Nucleus accumbens (tissue), 56 donors: ENCODE measurements at places on chromosomes 1 and 21.

DNA sequence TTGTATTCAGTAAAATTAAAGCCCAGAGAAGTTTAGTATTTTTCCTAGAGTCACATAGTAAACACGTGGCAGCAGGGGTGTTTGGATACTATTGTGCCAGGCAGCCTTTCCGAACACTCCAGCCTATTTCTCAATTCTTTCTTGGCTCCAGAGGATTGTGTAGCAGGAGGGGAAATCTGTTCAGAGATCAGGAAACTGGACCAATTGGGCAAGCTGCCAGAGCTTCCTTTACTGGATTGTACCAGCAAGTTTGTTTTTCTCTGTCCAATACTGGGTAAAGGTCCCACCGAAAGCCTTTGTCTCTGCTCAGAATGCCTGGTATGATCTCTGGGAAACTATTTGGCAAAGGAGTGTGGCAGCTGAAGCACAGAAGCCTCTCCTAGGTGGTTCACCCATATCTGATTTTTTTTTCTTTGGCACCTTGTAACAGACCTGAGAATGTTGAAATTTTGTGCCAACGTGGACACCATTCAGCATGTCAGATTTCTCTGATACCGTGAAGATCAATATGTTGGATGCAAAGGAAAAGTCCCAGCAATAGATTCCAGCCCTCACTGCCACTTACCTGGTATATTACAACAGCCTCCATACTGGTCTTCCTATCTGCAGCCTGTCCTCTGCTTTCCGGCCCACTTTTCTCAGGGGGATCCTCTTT is 126.2 kb downstream of the FGGY start:
- peak; percentile 17 for DNase-seq

- no peak for DNase-seq
Measured at GRCh38 chr1:168134132-168134531, 2.6 kb downstream of the GPR161 start.

DNA sequence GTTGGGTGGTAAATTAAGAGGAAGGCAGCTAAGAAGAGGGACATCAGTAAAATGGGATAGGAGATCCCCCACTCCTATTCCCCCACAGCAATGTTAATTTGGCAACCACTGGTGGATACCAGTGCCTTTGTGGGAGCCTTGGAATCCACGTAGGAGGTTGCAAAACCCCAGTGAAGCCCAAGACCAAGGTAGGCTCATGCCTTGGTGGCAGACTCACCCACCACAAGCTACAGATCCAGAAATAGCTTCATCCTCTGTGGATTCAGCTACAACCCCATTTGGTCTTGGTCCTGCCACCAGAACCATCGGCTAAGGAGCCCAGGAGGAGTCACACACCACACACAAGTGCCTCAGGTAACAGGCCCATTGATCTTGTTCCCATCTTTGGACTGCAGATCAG is 21.0 kb downstream of the VTCN1 start:
- no peak for DNase-seq

DNA sequence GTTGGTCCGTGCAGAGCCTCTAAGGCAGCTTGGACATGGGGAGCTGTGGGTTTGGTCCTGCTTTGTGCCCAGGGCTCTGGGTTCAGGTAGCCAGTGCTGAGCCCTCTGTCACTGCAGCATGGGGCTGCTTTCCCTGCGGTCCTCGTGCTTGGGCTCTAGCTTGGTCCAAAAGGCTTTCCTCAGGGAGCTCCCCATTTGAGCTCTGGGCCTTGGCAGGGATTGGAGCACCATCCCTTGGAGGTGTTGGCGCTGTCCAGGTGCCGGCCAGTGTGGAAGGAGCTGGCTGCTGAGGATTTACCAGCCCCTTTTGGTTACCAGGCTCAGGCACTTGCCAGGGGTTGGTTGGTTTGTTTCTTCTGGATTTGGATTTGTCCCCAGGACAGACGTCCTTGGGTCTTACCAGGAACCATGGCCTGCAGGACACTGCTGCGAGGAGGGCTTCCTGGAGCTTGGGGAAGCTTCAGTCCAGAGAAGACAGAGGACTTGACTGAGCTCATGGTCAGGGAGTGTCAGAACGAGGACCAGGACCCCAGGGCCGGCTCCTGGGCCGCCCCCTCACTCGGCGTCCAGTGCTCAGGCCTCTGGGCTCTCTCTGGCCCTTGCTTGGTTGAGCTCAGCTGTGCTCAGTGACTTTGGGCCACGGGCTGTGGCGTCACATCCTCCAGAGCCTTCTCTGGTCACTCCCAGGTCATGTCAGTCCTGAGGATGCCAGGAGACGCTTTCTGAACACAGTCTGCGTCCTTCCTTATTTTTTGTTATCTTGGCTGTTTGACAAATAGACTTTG is 224.7 kb downstream of the CAMTA1 start:
- DNase-seq, result no peak

- DNase-seq, result no peak
Measured at GRCh38 chr1:18535391-18536210, 54.9 kb downstream of the KLHDC7A start.

DNA sequence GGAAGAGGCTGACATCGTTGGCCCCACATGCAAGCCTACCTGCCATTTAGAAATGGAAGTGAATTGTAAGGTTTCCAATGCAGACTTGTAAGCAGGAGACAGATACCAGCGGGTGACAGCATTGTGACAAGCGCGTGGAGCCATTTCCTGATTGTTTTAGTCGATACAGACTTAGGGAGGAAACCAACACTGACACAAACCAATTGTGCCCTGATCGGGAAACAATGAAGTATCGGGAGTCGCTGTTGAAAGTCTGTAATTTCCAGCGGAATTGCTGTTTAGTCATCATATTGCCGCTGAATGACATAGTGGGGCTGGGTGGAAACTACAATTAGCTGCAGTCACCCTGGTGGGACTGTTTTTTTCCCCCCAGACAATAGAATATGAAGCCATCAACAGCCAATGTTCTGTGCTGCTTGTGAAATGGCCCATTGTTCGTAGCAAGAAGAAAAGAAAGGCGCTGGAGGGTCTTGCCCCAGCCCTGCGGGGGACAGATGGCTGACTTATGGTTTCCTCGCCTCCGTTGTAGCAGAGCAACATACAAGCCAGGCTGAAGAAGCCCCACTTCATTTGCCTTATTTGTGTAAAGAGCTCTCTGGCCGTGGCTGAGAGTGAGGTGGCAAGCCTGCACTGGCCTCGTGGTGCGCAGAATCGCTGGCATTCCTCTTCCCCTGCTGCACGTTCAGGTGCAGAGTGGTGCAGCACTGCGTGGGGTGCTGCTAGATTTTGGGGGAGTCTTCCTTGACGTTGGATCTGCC is 462.7 kb downstream of the CAMTA1 start:
- no peak for DNase-seq

DNA sequence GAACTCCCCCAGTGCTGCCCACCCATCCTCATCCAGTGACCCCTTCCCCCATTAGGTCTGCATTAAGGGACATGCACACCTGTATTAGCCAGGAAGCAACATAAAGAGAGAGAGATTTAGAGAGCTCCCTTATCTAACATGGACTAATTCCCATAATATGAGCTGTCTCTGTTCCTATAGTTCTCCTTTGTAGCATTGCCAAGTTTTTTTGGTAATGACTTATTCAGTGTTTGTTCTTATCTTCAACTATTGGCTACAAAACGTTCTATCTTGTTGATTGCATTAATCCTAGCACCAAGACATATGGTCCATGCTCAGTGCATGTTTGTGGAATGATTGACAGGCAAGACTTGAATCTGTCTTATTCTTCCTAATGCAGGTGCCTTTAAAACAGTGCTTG is 264.0 kb downstream of the ADGRL2 start:
- no peak for DNase-seq

GRCh38 chr1:6199298-6200187 is at the start of gene RPL22:
TSS of gene RPL22 (minus strand) at chr1:6199595. CDS start at chr1:6199573, 22 bp downstream.
- DNase-seq, result peak; percentile 97

- DNase-seq, result no peak
Measured at GRCh38 chr1:217135987-217136894, 413.0 kb upstream of the ESRRG start.

- no peak for DNase-seq
Measured at GRCh38 chr1:48186306-48186839, 36.1 kb upstream of the SLC5A9 start.

DNA sequence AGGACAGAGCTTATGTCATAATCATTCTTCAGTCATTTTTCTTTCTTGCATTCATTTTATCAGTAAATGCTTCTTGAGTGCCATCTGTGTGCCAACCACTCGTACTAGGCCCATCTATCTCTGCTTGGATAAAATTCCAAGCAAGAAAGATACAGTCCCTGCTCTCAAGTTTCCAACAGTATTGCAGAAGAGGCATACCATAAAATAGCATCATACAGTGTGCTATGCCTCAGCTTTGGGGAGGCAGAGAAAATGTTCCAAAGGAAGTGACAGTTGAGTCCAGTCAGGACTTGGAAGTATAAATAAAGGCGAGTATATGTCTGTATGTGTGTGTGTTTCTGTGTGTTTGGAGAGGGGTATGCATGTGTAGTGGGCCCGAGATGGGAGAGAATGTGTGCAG is 113.4 kb upstream of the HOOK1 start:
- no peak for DNase-seq

GRCh38 chr1:151347523-151348246 is 633 bp upstream of the RFX5 start:
- DNase-seq, result no peak

DNA sequence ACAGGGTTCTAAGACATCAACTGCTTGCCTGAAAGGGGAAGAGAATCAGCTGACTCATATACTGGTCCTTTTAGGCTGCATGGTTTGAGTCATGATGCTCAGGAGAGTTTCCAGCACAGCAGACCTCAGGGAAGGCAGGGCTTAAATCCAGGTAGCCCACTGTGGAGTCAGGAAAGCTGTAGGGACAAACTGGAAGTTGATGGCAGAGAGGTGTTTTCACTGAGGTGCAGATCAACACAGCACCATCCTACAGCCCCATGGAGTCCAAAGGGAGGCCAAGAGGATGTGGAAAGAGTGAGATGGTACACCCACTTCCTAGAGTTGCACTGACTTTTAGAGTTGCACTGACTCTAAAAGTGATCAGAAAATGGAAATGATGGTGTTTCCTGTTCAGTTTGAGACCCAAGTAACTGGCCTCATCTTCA is 252.4 kb upstream of the DUSP10 start:
- no peak for DNase-seq

GRCh38 chr1:77829851-77830250 is 50.4 kb downstream of the MIGA1 start:
- DNase-seq, result no peak

GRCh38 chr1:221648201-221648600 is 93.7 kb downstream of the DUSP10 start:
- no peak for DNase-seq

DNA sequence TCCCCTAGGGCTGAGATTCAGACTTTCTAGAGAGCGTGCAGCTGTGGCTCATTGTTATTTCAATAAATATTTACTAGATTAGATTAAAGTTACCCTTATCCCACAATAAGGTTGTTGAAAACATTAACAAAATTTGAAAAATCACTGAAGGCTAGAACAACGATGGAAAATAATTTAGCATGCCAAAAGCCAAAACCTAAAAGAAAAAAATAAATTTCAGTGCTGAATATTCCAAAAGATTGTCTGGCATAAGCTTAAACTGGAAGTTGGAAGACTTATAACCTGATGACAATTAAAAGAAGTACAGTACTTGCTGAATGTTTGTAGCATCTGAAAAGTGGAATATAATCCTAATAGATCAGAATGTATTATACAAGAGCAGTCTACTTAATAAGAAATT is 221.3 kb downstream of the USH2A start:
- no peak for DNase-seq

DNA sequence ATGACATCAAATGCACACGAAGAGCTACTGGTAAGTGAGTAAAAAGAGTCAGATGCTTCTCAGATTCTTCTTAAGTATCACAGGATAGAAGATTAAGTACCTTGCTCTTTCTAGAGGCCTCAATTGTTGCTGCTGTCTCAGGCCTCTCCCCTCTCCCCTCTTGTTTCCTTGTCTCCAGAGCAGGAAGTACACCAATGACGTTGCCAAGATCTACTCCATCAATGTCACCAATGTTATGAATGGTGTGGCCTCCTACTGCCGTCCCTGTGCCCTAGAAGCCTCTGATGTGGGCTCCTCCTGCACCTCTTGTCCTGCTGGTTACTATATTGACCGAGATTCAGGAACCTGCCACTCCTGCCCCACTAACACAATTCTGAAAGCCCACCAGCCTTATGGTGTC is 21.3 kb upstream of the SARS1 start:
- DNase-seq, result no peak

- DNase-seq, result no peak
Measured at GRCh38 chr1:198333744-198334143, 176.9 kb downstream of the NEK7 start.

DNA sequence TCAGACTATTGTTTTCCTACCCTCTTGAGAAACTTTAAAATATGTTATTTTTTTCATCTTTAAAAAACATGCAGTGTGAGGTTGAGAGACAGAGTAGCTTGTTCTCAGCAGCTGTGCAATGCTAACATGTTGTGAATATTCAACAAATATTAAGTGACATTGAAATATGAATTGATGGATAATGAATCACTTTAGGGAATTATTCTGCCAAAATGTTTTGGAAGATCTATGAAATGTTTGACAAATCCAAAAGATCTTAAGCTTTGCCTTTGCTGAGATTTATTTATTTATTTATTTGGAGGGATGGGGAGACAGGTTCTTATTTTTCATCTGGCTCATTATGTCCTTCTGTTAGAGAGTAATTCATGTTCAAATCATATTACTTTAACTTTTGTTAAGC is 680.1 kb upstream of the CXADR start:
- no peak for DNase-seq

GRCh38 chr1:8649027-8649426 is 168.4 kb downstream of the RERE start:
- no peak for DNase-seq

- DNase-seq, result no peak
Measured at GRCh38 chr1:93991271-93991670, 82.0 kb upstream of the GCLM start.

GRCh38 chr1:41671116-41671755 is 186.8 kb upstream of the EDN2 start:
- no peak for DNase-seq

DNA sequence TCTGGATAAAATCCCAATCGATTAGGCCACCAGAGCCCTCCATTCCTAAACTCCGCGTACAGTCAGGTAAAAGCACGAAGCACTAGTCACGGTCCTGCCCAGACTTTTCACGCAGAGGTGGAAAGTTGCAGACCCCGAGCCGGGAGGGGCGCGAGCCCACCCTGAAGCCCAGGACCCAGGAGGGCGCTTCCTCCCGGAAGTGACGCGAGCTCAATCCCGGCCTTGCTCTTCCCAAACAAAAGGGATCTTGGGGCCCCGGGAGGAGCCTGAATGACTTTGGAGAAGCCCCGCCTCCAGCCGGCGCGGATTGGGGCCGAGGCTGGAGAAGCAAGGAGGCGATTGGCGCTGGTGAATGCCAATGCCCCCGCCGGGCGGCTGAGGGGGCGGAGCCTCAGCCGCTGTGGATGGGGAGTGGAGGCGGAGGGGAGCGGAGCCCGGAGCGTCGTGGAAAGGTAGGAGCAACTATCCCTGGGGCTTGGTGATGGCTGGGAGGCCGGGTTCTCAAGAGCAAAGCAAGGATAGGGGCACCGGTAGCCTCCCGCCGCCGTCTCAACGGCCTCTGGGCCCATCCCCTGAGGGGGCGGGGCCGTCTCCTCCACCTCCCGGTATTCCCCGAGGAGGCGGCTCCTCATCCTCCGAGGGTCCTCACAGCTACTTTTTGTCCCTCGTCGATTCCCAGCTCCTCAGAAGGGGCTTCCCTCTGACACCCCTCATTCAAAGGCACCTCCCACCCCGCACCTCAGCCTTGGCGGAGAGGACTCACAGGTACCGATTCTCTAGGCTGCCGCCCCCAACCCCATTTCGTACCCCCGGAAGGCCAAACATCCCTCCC is at the start of gene CTTNBP2NL:
Gene CTTNBP2NL, plus strand, starts transcription at position 394 of the 832 bp plus-strand sequence. CDS start 19,952 bp downstream, outside the sequence.
- DNase-seq, result peak; percentile 97

GRCh38 chr1:82819234-82819633 is 1018.5 kb downstream of the ADGRL2 start:
- no peak for DNase-seq
